Right ventricle myocardium inferior (tissue), 1 donor: ENCODE measurements at places on chromosomes 12 and 14. TPM values are rescaled to one million over a fixed set of nuclear protein-coding genes. Genes with fewer than 3 reads are reported as not detected.

DNA sequence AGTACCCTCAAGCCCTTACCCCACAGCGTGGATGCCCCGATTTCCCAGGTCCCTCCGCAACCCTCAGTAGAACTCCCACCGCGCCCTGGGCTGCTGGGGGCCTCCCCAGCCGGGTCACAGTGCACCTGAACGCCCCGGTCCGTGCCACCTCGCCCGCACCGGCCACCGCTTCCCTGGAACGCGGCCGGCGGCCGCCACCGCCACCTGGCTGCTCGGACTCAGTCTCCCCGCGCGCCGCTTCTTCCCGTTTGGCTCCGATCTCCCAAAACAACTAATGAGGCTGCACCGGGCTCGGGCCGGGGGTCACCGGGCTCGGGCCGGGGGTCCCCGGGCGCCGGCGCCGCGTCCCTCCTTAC lies 1.0 kb downstream of the ITPK1 start:
- peak; percentile 76 for DNase-seq

DNA sequence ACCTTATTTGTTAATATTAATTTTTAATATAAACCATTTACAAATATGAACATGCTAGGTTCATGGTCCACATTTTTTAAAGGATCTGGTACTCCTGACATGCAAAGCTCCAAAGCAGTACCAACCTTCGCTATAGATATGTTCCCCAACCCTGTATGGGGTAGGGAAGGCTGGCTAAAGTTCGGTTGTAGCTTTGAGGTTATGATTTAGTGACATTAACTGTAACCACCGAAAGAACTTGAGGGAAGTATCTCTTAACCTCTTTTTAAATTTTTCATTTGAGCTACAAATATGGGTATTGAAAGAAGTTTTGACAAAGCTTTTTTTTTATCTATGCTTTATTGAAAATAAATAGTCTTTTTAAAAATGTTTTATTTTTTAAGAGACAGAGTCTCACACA lies 115.5 kb downstream of the DYRK2 start:
- DNase-seq = no peak

GRCh38 chr14:96416292-96416691 lies 24.4 kb downstream of the AK7 start:
- DNase-seq = no peak

DNA sequence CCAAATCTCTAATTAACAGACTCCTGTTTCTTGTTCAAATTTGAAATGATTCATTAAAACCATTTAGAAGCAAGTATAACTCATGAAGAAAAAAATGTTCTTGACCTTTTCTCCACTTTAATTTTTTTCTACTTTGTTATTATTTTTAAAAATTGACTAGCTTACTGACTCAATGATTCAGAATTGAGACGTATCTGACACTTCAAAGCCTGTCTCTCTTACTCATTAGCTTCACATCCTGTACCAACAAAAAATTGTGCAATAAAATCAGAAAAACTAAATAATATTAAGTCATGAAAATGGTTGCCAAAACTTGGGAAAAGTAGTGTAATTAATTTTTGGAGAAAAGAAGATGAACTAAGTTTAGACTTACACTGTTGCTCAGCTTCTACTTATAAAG lies 331.2 kb downstream of the SLC16A7 start:
- DNase-seq = no peak

DNA sequence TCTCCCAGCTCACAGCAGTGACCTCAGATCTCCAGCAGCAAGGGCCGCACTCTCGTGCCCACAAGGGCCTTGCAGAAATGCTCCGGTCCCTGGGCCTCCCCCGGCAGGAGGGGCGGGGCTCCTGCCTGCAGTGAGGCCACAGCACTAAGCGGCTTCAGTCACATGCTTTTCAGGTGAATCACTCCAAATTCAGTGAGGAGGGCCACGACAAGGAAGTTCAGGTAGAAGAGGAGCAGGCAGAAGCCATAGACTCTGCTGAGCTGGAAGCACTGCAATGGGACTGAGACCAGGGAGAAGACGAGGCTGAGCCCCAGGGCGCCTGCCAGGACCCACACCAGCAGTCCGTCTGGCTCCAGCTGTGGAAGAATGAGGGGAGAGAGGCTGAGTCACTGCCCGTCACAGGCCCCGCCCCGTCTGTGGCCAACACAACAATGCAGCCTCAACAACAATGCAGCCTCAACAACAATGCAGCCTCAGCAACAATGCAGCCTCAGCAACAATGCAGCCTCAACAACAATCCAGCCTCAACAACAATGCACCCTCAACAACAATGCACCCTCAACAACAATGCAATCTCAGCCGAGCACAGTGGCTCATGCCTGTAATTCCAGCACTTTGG lies 35.2 kb downstream of the SLC8B1 start:
- peak; percentile 84 for DNase-seq

GRCh38 chr14:100159094-100159864 lies at the start of gene DEGS2:
DEGS2 (minus strand) TSS chr14:100159645; CDS start chr14:100159587, 58 bp downstream.
- peak; percentile 71 for DNase-seq

DNA sequence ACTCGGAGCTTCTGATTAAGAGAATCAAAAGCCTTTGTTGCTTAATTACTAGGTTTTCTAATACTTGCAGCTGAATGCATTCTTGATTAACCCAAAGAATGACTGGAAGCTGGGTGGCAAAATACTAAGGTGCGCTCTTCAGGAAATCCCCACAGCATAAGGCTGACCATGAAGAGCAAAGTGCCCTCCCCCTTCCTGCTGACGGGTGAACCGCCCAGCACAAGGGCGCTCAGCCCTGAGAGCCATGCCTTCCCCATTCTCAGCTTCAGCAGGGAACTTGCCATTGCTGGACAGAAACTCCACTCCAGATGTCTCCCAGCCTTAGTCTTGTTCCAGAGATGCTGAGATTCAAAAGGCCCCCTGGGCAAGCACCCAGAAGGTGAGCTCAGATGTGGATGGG lies 27.2 kb upstream of the FBRSL1 start:
- DNase-seq = peak; percentile 11

GRCh38 chr12:121453629-121454028 lies 53.7 kb downstream of the RNF34 start:
- DNase-seq = no peak

DNA sequence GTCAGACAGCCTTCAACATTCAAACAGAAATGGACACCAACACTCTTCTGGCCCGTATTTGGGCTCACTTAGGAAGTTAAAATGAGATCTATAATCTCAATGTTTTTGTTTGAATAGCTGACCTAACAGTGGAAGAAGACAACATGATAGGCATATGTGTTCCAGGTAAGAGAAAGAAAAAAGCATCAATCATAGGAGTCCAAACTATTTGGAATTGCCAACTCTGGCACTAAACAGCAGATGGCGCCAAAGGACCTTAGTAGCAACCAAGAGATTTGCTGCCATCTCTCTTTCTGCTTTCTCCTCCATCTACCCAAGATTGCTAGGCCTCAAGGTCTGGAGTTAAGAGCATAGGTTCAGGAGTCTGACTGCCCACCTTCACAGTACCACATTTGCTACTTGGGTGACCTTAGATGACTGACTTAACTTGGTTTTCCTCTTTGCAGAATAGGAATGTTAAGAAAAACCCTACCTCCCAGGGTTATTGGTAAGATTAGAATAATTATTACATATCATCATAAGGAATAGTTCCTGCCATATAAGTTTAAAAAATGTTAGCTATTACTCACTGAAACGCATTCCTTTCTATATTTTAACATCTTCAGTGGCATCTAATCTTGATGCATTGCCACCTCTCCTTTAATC lies 30.2 kb downstream of the PEX5 start:
- DNase-seq = peak; percentile 69

GRCh38 chr12:27385766-27386564 lies 53.3 kb downstream of the BMAL2 start:
- DNase-seq = no peak

GRCh38 chr14:100524933-100525243 lies 62.3 kb downstream of the BEGAIN start:
- no peak for DNase-seq

DNA sequence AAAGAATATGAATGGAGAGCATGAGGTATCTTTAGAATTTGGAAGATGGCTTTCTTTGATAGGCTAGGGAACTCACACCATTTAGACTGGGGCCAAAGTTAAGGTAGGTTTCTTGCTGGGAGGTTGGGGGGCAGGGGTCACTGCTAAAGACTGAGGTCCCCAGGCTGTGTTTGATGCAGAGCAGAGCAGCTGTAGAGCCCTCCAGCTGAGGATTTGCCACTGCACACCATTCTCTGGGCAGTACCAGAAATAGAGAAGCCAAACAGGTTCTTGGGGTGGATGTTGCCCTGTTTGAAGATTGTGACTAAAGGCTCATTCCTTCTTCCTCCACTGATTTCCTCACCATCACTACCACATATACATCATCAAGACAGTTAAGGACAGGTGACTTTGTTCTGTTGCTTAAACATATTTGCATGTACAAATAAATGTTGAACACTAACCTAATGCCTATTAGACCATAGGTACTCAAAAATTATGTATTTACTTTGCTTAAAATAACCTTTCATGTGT lies 7.9 kb downstream of the NTF3 start:
- no peak for DNase-seq

- no peak for DNase-seq
Observed at GRCh38 chr12:132389026-132389425, 59.6 kb upstream of the GALNT9 start.

DNA sequence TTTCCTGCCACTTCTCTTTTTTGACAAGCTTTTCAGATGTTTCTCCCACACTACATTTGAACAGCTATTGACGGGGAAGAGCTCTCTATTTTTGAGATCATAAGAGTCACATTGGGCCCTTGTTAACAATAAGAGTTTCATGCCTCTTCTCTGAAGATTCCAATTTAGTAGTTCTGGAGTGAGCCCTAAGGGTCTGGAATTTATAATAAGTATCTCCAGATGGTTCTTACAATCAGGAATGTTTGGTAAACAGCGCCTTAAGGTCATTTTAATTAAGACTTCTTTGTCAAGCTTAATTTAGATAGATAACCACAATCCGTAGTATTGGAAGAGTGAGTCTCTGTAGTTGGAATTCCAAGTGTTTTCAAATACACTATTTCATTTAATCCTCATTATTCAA lies 60.6 kb upstream of the HECTD1 start:
- DNase-seq = no peak

DNA sequence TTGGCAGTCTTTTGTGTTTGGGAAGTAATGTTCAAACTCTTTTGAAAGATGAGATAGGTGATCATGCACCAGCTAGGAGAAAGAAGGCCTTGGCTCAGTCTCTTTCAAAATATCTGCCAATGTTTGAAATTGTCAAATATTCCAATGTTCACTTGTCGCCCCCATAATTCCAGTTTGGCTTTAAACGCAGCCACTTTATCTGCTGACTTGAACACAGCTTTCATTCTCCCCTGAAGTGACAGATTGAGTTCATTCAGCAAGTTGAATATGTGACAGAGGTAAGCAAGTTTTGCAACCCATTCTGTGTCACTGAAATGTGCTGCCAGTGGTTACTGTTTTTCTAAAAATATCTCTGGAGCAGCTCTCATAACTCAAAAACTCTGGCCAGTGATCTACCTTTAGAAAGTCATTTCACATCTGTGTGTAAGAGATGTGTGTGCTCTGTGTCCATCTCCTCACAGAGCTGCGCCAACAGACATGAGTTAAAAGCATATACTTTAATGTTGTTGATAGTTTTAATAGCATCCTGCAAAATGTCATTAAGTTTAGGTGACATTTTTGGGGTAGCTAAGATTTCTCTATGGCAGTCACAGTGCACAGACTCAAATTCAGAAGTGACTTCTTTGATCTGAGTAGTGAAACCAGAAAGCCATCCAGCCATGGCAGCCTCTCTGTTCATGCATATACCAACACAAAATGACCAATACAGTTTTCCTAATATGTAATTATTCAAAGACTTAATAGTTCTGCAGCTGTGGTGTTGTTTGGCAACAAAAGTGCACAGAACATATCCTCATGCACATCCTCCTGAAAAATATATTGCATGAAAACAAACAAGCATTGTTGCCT lies 614.3 kb upstream of the MIS18BP1 start:
- no peak for DNase-seq

DNA sequence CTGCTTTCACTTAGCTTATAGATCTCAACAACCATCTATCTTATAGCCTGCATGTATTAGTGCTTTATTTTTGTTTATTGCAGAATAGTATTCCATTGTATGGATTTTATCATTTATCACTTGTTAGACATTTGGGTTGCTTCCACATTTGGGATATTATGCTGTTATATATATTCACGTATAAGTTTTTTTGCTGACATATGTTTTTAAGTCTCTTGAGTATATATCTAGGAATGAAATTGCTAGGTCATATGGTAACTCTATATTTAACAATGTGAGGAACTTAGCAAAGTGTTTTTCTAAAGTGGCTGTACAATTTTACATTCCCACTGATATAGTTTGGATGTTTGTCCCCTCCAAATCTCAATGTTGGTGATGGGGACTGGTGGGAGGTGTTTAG lies 208.1 kb downstream of the CPNE8 start:
- DNase-seq = no peak

DNA sequence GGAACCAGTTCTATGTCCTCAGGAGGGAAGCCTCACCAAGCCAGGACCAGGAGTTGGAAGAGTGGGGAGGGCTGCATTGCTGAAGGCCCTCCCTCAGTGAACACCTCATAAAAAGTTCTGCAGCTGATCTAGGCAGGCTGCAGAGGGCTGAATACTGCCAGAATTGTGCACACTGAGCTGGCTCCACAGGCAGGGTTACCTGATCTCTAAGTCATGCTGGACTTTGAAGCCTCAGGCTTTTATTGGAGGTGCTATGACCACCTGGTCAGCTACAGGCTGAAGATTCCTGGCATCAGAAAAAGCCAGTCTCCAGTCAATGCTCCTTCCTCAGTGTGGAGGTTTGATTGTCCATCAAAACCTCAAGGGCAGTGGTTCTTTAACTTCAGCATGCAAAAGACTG lies 39.7 kb downstream of the FOS start:
- DNase-seq = no peak

DNA sequence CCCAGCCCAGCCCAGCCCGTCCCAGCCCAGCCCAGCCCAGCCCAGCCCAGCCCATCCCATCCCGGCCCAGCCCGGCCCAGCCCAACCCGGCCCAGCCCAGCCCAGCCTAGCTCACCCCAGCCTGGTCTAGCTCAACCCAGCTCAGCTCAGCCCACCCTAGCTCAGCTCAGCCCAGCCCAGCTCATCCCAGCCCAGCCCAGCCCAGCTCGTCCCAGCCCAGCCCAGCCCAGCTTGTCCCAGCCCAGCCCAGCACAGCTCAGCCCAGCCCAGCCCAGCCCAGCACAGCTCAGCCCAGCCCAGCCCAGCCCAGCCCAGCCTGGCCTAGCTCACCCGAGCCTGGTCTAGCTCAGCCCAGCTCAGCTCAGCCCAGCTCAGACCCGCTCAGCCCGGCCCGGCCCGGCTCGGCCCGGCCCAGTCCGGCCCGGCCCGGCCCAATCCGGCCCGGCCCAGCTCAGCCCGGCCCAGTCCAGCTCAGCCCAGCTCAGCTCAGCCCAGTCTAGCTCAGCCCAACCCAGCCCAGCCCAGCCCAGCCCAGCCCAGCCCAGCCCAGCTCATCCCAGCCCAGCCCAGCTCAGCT lies 184.7 kb downstream of the TMEM121 start:
- DNase-seq = no peak

Gene CLEC2A
- total RNA-seq = not detected

Gene EGLN3
- 136 TPM for total RNA-seq

Gene IAPP
- not detected for total RNA-seq

Gene CLEC6A
- total RNA-seq = not detected

Gene RNASE1
- 373 TPM for total RNA-seq

Gene TEX52
- not detected for total RNA-seq
